ENCODE measurements at places on chromosomes 12 and 14.
A peak's percentile ranks its signal among the peaks of the same experiment; 100 is the strongest.

DNA sequence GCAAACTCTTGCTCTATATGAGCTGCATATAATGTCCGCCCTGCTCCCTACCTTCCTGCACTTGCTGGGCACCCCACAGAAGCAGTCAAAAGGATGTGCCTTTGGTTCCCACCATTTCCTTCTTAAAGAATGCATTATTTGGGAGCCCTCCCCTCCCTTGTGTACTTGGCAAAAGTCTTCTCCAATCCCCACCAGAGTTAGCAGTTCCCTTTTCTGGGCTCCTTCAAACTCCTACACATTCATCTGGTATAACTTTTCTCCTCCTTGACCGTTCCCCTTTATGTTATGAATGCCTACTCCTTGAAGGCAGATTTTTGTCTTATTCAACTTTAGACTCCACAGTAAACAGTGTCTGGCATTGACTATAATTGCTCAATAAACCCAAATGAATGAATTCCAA lies 27.8 kb downstream of the AREL1 start:
- DNase-seq, result no peak

DNA sequence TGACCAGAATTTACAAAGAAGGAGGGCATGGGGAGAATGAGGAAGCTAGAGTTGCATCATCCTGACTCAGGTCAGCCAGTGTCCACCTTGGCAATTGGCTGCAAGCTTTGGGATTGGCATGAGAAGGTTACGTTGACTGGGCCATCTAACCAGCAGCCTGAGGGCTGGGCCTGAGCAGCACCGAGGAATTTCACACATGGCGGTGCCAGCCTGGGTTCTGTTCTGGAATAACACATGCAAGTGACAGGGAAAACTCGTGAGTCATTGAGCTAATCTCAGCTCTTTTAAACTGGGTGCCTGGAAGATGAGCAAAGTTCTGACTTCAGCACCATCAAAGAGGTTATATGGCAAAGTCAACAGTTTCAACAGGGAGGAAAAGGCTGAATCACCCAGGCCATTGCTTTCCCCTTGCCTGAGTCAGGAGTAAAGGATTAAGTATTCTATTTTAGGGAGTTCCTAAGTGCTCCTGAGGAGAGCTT lies 543.2 kb upstream of the TBX3 start:
- DNase-seq, result no peak

GRCh38 chr14:70921669-70922068 lies 14.4 kb downstream of the PCNX1 start:
- no peak for DNase-seq

DNA sequence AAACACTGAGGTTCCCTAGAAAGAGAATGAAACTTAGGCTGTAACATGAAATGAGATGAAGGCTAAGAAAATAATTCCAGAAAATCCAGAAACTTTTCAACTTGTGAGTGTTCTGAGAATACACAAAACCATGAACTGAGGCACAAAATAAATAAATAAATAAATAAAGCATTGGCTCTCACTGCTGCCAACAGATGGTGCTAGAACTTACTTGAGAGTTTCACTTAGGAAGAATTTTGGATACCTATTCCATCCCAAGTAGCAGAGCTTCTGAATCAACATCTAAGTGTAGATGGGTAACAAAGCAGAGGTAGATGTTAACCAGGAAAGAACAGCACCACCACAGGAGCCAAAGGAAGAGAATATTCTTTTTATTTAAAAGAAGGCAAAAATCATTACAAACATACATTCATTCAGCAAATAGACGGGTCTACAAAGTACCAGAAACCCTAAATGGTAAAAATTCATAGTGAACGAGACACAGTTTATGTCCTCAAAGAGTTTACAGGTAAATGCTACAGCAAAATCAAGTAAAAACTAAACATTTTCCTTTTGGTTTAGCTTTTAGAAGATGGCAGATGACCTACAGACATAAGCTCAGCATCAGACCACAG lies 16.7 kb downstream of the EPS8 start:
- DNase-seq, result no peak

DNA sequence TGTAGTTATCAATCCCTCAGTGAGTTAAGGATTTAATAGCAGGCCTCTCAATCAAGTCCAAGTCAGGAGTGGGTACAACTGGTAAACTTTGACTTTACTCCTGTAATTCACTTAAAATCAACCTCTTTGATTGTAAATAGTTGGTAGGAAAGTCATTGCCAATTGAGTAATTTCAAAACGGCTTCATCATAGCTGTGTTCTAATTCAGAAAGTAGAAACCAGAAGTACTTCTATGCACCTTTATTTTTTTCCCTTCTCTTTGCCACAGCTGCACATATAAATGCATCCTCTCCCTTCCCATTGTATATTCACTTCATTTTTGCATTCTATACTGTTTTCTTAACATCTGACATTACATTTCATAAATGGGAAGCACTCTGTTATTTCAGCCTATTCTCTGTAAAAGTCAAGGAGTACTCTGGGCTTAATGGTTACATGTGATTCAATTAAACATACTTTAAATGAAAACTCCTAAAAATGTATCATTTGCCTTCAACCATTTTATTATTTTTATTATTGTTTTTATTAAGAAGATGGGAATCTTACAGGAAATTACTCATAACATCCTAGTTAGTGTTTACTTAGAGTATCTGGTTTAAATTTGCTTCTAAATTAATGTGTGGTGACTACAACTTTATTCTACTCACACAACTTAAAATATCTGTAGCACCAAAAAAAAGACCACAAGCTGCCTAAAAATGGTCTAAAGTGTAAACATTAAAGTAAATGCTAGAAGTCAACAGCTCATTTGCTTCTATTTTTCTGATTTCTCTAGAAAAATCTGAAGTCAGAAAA lies 171.2 kb downstream of the CEP128 start:
- DNase-seq, result no peak

GRCh38 chr14:61392297-61392696 lies 70.9 kb downstream of the PRKCH start:
- DNase-seq, result no peak

DNA sequence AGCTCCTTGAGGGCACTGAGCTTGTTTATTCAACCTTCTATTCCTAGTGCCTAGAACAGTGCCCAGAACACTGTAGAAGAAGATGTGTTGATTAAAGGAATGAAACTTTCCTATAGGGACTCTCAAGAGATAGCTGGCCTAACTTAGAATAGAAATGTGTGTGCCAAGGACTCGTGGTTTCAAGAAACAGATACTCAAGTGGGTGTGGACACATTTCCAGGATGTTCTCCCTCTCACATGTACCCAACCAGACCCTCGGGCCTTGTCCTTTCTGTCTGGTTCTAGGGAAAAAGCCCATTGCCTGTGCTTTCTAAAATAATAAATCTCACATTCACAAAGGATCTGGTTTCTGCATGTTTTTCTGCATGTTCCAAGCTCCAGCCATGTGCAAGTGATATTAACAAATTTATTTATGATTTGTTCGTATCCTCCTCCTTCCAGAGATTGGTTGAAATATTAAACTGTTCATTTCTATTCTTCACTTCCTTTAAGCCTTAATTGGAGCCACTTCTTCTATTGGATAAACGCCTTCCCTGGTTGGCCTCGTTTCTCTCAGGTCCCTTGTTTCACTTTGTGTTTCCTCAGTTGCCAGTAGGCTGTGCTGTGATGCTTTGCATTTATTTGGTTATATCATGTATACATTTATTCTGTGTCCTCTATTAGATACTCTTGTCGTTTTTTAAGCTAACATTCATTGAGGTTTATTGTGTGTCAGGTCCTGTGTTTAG lies 89.8 kb downstream of the CRADD start:
- DNase-seq, result no peak

DNA sequence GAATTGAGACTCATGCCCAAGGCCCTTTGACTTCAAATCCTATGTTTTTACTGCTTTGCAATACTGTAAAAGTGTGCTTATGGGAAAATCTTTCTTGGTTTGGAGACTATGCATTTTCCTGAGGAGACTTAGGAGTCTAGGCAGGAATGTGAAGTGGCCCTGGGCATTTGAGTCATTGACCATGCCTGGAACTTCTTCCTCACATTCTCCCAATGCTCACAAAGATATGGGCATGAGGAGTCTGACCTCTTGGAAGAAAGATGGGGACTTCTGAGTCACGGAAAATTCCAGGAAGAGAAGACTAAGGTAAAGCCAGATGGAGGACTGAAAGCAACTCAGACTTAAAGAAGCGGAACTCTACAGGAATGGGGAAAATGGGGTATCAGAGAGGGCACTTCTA lies 38.2 kb upstream of the ZNF641 start:
- no peak for DNase-seq

GRCh38 chr12:65171073-65171472 lies 1.7 kb downstream of the LEMD3 start:
- DNase-seq, result no peak

DNA sequence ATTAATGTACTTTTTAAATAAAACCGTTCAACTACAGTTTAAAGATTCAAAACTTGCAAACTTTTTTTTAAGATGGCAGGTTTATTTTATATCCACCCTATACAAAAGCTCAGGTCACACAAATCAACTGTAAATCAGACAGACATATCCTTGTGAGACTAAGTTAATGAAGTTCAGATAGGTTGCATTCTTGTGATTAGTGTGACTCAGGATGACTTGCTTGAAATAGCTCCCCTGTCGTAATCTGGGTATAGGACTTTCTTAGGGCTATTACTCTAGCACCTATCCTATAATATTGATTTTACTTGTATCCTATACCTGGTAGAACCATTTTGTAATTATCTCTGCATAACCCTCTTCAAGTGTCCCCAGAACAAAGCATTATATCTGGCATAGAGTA lies 9.5 kb upstream of the PRKD1 start:
- no peak for DNase-seq

- DNase-seq, result no peak
Measured at GRCh38 chr12:124734224-124734788, 129.4 kb downstream of the SCARB1 start.

- peak; percentile 23 for DNase-seq
Measured at GRCh38 chr12:22443379-22444316, 100.7 kb downstream of the C2CD5 start.

DNA sequence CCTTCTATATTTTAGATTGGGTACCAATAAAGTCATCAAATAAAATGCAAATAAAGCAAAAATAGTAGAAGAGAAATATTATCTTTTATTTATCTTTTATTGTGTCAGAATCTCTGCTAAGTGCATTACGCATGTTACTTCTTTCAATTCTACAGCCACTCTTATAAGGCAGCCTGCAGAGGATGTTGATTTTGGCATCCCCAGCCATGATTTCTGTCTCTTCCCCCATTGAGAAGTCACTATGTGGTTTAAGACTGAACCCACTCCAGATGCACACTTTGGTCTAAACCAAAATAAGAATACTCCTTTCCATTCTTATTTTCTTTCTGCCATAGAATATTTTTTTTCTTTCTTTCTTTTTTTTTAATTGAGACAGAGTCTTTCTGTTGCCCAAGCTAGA lies 56.0 kb upstream of the ACSS3 start:
- no peak for DNase-seq

- DNase-seq, result peak; percentile 4
Measured at GRCh38 chr12:67269633-67270573, 745 bp downstream of the CAND1 start.

- no peak for DNase-seq
Measured at GRCh38 chr12:56661979-56662638, 16.3 kb upstream of the ATP5F1B start.

DNA sequence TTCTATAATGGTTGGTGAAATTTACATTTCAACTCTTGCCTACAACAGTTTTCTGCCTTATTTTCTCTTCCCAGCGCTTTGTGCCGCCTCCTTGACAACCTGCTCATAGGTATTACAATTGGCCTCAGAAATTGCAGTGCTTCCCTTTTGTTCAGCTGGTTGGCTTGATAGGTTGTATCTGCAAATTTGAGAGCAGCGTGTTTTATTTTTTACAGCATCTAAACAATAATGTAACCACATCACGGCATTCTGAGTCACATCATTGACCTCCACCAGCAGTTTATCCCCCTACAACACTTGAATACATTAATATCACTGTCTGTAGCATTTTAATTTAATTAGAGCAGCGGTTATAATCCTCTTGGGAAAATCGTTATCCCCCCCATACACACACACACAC lies 99.4 kb downstream of the ETV6 start:
- DNase-seq, result no peak

DNA sequence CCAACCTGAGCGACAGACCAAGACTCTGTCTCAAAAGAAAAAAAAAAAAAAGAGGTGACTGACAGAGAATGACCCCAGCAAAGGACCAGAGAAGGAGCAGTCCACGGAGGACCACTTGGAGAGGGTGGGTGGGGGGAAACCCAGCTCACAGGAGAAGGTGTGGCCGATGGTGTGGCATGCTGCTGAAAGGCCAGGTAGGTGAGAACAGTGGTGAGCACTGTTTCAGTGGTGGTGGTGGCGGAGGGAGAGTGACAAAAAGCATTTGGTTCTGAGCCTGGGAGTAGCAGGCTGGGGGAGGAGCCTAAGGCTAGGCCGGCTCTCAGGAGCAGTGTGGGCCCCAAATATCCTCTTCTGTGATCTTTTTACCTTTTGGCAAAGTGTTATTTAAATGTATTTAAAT lies 63.8 kb downstream of the IRF2BPL start:
- DNase-seq, result no peak

Data from stimulated activated CD4-positive, alpha-beta T cell treated with anti-CD3 and anti-CD28 coated beads, Interleukin-1b, Interleukin-23, amount 100 ng/mL, for 1 hour (primary cell).